IMR-90 (cell line): ENCODE measurements at places on chromosomes 3 and 15. TPM values are rescaled to one million over a fixed set of nuclear protein-coding genes. Genes with fewer than 3 reads are reported as not detected.
A peak's percentile ranks its signal among the peaks of the same experiment; 100 is the strongest.

ANKDD1A gene
- 3.0 and 4.9 TPM in 2 replicates for polyA plus RNA-seq

GRCh38 chr3:129197321-129197720 lies 13.6 kb upstream of the CNBP start:
- DNase-seq = no peak

- DNase-seq = no peak
Observed at GRCh38 chr3:5245927-5246326, 58.4 kb downstream of the EDEM1 start.

GRCh38 chr15:46709460-46710083 lies 1007.7 kb upstream of the SEMA6D start:
- DNase-seq = no peak

DNA sequence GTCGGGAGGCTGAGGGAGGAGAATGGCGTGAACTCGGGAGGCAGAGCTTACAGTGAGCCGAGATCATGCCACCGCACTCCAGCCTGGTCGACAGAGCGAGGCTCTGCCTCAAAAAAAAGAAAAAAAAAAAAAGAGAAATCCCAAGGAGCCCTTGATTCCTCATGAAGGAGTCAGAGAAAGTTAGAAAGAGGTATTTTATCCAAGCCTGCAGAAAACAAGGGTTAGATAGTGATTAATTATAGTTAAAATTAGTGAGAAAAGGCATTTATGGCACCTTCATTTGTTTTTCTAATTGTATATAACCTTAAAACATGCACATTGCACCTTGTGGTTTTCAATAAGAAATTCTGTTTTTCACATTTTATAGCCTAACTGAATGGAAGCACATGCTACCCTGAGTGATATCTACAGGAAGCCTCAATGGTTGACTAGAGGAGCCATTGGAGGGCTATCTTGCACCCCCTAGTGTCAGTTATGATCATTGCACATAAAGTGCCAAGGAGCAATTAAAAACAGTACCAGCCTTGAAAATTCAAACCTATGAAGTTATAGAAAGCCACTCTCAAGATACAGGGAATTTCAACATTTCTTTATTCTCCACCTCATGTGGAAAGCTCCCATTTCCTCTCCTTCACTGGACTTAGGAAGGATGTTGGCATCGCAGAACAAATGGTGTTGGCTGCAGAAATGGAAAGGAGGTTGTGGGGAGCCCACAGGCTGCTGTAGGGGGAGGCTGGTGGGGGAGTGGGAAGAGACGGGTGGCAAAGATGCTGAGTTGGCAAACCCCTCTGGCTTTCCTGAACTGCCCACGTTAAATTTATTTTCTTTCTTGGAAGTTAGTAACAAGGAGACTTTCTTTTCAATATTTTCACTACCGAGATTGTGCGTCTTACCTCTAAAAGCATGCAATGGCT lies 48.5 kb downstream of the ITGA11 start:
- DNase-seq = peak; percentile 31

PLCH1 gene
- polyA plus RNA-seq = not detected in 2 replicates

DNA sequence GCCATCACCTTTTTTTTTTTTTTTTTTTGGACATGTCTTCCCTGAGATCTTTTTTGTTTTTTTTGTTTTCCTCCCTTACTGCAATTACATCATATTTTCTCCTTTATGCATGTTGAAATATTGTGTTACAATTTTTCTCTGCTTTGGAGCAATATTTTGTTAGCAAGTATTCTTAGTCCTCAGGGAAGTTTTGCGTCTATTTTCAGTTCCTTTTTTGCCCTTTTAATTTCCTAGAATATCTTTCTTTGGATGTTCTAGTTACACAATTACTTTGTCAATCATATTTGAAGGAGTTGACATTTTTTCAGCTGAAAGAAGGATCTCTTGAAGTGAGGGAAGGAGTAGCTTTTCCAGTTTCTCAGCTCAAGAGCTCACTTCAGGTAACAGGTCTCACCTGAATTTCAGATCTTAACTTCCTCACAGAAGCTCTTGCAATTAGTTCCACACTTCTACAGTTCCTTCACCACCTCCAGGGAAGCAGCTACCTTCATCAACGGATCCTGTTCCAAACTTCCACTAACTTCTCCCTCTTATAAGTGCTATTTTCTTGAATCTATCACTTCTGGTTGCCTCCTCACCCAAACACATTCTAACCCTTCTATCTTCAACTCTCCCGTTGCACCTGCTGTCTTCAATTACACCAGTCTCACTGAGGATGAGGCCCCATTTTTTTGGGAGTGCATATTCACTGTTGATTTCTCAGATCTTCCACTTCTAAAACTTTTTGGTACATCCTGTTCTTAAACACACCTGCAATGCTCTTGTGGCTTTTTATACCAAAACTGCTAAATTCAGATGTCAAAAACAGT lies 57.8 kb upstream of the CPOX start:
- no peak for DNase-seq

DNA sequence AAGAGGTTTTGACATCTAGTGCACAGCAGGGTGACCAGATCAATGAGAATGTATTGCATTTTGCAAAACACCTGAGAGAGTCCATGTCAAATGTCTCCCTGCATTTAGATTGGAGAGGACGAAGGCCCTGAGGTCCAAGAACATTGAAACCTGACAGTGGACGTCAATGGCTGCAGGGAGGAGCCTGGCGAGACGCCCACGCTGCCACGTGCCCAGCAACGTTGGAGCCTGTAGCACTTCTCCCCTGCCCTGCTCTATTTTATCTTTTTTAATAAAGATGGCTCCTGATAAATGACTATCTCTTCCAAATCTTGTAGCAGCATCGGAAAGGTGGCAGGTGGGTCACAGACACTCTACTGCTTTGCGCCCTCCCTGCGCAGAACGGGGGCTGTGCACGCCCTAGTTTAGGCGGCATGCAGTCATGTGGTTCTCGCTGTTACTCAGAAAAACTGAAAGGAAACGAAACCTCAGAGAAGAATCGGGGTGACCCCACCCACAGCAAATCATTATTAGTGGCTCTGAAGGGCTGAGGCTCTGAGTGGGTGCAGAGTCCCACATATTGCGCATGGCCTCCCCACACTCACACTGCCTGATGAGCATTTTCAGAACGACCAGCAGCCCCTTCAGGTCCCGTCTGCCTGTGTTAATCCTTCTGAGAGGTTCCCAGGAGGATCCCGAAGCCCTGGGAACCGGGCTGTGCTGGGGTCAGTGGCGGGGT lies 62.5 kb upstream of the TAMM41 start:
- no peak for DNase-seq

GRCh38 chr3:27354588-27355203 lies 14.5 kb downstream of the NEK10 start:
- DNase-seq = no peak

DNA sequence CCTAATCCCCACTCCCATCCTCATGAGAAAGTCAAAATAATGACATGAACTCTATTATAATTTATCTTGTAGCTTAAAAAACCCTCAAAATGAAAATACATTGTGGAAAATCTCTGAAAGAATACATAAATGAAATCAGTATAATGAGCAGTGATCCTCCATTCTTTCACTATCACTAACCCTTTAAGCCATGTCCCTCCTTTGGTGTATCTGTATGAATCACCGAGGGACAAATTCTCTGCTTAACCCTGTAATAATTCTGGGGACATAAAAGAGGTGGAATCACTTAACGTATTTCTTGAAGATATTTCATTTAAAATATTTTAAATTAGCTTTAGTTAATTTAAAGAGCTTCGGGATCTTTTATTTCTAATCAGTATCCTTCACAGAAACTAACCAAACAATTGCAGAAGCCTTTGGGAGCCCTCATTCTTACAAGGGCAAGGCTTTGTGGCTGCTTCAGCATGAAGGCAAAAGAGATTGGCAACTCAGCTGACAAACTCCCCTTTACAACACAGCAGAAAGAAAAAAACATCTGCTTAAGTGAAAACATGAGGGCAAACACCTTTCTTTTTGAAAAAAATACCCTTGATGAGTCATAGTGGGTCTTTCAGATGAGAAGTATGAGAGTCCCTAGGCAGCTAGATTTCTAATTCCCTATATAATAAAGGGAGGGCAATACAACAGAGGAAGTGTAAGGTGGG lies 44.0 kb upstream of the ALCAM start:
- DNase-seq = peak; percentile 18

ARGFX gene
- polyA plus RNA-seq = not detected in 2 replicates

- peak; percentile 41 for DNase-seq
Observed at GRCh38 chr3:143977341-143978262, 6.0 kb downstream of the DIPK2A start.

DNA sequence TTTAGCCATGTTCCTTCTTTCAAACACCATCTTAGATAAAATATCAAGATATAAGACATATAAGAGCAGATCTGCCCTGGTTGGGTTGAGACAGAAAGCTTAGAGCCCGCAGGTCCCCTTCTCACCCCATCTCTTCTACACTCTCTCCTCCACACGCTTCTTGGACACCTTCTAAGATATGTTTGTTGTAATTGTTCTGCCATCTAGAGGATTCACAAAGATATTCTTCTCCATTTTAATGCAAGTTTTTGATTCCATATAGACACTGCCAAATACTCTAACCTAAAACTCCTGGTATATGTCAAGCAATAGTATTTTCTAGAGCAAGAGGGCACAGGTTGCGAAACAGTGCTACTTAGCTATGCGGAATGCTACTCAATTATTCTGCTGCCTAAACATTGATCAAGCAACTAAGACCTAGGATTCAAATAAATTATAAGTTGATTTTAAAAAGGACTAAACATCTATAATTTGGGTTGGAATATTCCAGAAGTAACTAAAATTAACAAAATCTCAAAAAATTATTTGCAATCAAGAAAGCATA lies 6.8 kb downstream of the CHRM5 start:
- DNase-seq = no peak

- no peak for DNase-seq
Observed at GRCh38 chr15:101504373-101504772, 14.9 kb upstream of the PCSK6 start.

GRCh38 chr3:123365450-123366143 lies 83.3 kb downstream of the ADCY5 start:
- DNase-seq = peak; percentile 21

GRCh38 chr3:156770699-156771414 lies 55.3 kb upstream of the LEKR1 start:
- peak; percentile 45 for DNase-seq

GRCh38 chr3:188341501-188341900 lies 187.5 kb downstream of the LPP start:
- no peak for DNase-seq

- DNase-seq = no peak
Observed at GRCh38 chr15:100714749-100715342, 112.5 kb downstream of the ASB7 start.

BBS4 gene
- polyA plus RNA-seq = 10.5 and 21.0 TPM in 2 replicates

DNA sequence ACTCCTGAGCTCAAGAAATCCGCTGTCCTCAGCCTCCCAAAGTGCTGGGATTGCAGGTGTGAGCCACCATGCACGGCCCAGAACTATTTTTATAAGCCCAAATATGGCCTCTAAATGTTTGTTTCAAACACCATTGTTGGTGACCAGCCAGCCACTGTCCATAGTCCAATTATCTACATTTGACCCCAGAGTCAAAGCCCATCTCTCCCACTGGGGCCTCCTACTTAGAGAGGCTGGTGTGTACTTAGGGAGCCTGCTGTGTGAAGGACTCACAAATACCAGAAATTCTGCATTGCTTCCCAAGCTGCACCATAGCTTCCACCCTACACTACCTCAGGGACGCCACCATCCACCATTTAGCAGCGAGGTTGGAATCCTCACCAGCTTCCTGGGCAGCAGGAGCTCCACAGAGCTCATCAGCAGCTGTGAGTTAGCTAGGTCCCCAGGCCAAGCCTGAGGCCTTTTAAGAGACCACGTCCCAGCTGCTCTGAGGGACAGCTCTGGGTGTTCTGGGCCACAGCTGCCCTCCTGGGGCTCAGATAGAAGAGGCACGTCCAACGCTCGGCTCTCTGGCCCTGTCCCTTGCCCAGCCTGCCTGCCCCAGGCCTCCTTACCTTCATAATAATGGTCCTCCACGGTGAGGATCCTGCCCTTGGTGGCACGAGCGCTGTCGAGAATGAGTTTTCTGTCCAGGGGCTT lies 29.5 kb downstream of the TKT start:
- no peak for DNase-seq

ANKUB1 gene
- not detected in 2 replicates for polyA plus RNA-seq

MBD4 gene
- 14.9 and 15.0 TPM in 2 replicates for polyA plus RNA-seq

DNA sequence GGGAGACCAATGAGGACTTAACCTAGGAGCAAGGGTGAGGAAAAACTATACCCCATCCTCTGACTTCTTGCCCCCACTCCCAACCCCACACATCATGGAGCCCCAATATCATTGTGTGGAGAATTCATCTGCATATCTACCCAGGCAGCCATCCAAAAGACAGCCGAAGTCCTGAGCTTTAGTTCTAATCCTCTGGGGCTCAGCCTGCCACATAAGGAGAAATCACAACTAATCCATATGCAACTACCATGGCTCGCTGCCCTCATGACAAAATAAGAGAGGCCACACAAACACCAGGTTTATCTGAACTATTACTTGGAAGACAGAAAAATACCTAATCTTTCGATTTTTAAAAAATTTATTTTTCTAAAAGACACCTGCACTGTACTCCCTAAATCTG lies 17.7 kb downstream of the HEXA start:
- DNase-seq = no peak

GRCh38 chr15:41982133-41982930 lies 10.0 kb upstream of the EHD4 start:
- DNase-seq = peak; percentile 10

- DNase-seq = no peak
Observed at GRCh38 chr3:121757087-121757811, 7.7 kb upstream of the GOLGB1 start.

DNA sequence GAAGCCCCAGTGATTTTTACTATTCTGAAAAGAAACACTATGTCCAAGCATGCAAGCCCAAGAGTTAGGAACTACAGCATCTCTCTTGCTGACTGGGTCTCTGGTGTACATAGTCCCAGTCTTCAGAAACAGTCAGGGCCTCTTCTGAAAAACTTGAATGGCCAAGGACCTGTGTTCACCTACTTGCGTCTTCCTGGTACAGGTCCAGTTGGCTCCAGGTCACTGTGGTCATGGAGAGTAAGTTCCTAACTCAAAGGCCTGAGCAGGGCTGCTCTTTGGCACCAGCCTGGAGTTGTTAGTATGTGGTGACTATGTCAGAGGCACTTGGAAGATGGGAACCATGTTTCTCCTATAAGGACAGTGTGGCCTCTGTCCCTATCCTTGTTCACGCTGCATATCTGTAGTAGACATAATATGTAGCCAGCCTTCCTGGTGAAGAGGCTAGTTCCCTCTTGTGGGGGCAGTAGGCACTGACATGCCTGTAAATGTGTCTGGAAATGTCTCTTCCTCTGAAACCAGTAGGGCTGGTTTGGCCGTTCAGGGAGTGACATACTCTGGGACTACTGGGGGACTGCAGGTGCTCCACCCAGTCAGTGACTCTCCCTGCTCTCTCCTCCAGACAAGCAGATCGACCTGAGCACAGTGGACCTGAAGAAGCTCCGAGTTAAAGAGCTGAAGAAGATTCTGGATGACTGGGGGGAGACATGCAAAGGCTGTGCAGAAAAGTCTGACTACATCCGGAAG lies 2.6 kb upstream of the RBM15B start:
- peak; percentile 20 for DNase-seq

GRCh38 chr3:134030379-134031347 lies 938 bp upstream of the SLCO2A1 start:
- DNase-seq = no peak

- DNase-seq = no peak
Observed at GRCh38 chr3:95508124-95508523, 1306.3 kb upstream of the EPHA6 start.
